SK-N-SH treated with all-trans-retinoic acid at 6 μM for 48 hours (cell line): ENCODE measurements at places on chromosomes 12 and 14.

GRCh38 chr14:68657300-68658028, 135.4 kb downstream of the ZFP36L1 start:
- no peak for ATAC-seq

- no peak for ATAC-seq
Measured at GRCh38 chr14:85616386-85616885, 86.5 kb downstream of the FLRT2 start.

GRCh38 chr12:121513464-121514183, 67.2 kb downstream of the KDM2B start:
- peak; percentile 91 for ATAC-seq

GRCh38 chr12:124431971-124432370, 135.4 kb downstream of the NCOR2 start:
- no peak for ATAC-seq

- ATAC-seq: peak; percentile 75
Measured at GRCh38 chr12:6154730-6155459, 30.4 kb upstream of the VWF start.

DNA sequence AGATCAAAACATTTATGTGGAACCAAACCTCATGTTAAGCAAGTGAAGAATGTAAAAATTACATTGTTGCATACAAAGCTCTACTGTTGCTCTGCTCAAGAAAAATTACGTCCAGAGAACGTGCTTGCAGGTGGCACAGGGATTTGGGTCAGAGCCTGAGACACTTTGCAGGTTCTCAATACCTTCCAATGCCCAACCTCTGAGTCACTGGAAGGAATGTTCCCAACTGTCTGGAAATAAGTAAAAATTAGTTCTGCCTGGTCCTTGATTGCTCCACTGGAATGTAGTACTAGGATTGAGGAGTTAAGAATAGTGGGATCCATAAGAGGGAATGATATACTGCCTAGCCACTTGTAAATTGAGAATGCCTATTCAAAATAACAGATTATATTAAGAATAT, 2.8 kb upstream of the IFNG start:
- no peak for ATAC-seq

- ATAC-seq: no peak
Measured at GRCh38 chr14:73810478-73811163, 41.0 kb upstream of the PTGR2 start.

DNA sequence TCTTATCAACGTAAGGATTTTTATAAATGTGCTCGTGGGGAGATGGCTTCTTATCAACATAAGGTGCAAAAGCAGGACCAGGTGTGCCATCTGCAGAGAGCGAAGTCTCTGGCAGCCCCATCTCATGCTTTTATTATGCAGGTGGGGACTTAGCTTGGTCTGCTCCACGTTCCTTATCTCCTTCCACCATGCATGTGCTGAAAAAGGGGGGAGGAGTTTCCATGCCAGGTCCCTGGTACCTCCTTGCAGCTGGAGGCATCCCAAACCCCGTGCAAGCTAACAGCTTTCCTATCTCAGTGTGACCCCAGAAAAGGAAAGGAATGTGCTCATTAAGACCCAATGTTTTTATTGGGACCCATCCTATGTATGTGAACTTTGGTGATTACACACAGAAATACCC, 608.5 kb downstream of the TMEM121 start:
- no peak for ATAC-seq

DNA sequence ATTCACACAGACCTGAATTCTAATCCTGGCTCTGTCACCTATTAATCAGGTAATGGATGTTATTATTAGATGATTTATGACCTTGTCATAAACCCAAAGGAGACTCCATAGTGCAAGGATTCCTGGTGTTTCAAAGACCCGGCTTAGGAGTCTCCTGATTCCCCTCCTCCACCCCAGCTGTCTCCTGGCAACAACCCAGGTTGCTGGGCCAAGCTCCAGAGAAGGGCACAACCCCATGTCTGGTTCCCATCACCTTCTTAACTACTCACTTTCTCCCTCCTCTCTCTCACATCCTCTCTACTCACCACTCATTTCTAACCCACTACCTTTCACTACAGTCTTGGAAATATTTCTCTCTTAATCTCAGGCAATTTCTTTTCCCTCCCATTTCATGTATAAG, 41.6 kb downstream of the RHOJ start:
- no peak for ATAC-seq

GRCh38 chr14:59120921-59121320, 67.5 kb upstream of the DAAM1 start:
- ATAC-seq: no peak

- no peak for ATAC-seq
Measured at GRCh38 chr12:97982684-97983083, 520.1 kb downstream of the RMST start.

DNA sequence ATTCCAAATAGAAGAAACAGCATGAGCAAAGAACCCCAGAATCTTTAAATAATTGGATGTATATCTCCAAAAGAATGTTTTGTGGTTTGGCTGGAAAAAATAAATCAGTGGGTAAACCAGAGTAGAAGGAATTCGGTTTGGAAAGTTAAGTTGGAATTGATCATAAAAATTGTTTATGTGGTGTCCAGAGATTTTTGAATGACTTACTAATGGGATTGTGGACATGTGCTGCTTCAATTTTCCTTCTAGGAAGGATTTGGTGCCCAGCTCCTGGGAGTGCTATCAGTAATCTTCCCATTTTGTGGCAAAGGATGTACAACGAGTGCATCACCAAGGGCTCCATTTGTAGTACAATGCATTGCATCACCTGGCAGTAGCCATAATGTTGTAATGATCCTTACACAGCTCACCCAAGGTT, 224.8 kb downstream of the SLC16A7 start:
- no peak for ATAC-seq

- ATAC-seq: no peak
Measured at GRCh38 chr12:60094436-60094835, 498.6 kb downstream of the SLC16A7 start.

- ATAC-seq: no peak
Measured at GRCh38 chr12:2356601-2357125, 303.9 kb downstream of the CACNA1C start.

DNA sequence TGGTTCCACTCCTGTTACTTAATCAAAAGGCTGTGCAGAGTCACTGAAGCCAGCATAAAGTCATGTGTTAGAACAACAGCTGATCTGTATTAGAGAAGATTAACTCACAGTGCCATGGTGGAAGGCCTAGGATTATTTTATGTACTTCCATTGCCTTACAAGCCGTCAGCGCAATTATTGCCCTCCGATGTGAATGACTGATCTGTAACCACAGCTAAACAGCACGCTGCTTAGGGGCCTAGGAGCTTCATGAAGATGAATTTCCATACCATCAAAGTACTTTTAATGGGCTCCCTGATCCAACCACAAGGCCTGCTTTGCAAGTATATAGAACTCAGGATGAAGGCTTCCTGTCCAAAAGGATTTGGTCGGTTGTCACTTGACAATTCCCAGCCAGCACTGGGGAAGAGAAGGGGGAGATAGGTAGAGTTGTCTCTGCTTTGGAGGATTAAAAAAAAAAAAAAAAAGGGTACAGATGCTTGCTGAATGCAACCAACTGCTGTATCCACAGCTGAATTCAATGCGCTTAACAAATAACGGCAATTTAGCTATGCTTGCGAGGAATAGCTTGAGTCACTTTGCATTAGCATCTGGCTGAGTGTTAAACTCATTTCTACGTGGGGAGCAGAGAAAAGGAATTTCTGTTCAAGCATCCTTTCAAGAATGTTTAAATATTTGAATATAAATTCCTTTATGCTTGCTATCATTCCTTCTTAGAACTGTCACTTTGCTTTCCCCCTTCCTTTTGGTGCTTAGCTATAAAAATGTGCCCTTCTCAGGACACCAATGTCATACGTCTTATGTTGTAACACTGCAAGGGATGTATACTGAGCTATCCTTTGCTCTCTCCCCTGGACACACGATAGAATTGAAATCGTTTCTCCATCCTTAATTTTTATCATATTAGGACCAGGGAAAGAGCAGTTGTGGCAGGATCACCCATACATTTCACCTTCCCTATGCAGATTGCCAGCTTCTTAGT, 387.8 kb downstream of the SOX5 start:
- ATAC-seq: no peak

DNA sequence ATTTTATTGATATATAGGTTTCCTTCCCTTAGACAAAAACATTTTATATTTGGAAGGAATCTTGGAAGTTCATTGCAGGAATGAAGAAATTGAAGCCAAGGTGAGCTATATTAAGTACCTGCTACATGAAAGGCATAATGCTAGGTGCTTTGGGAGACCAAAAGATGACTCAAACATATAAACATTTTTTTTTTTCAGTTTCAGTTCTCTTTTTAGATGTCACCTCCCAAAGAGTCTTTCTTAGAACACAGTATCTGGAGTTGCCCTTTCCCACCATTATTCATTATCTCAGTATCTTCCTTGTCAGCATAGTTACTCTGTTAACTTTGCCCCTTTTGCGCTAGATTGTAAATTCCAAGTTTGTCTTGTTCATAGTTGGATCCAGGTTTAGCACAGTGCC, 1.1 kb downstream of the LIN52 start:
- no peak for ATAC-seq

- no peak for ATAC-seq
Measured at GRCh38 chr14:78451319-78451695, 281.1 kb downstream of the NRXN3 start.

DNA sequence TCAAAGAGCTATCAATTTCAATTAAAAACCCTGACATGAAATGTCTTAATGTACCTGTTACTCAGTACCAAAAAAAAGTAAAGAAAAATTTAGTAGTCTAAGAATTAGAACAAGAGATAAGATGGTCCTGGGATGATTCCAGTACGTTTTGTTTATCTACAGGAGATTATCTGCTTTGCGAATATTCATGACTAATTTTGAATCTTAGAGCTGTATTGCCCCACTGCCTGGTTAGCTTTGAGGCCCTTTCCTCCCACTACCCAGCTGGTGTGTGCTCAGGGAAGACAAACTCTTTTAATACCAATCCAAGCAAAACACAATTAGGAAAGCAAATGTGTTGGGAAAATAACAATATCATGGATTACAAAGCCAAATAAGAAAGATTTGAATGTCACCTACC, 263.5 kb downstream of the FOXG1 start:
- no peak for ATAC-seq

DNA sequence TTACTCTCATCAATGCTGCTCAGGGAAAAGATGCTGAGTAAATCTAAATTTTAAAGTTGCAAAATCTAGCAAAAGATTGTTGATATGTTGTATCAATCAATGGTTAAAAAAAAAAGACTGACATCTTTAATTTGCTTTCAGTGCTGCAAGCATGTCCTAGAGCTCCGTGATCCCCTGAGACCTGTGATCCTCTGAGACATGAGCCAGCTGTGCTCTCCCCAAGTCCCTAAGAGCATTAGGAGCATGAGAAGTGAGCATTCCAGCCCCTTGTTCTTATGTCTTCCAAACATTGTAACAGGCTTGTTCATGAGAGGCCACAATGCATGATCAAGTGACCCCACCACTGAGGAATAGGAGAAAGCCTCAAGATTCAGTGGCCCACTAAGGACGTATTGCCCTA, 116.6 kb downstream of the DAD1 start:
- ATAC-seq: no peak

- no peak for ATAC-seq
Measured at GRCh38 chr14:51165415-51165814, 70.5 kb upstream of the TRIM9 start.
